Right renal cortex interstitium (tissue), 3 donors: ENCODE measurements at places on chromosomes 2 and 18. TPM values are rescaled to one million over a fixed set of nuclear protein-coding genes. Genes with fewer than 3 reads are reported as not detected.

POTEJ gene
- polyA plus RNA-seq, result 0.06 TPM

DNA sequence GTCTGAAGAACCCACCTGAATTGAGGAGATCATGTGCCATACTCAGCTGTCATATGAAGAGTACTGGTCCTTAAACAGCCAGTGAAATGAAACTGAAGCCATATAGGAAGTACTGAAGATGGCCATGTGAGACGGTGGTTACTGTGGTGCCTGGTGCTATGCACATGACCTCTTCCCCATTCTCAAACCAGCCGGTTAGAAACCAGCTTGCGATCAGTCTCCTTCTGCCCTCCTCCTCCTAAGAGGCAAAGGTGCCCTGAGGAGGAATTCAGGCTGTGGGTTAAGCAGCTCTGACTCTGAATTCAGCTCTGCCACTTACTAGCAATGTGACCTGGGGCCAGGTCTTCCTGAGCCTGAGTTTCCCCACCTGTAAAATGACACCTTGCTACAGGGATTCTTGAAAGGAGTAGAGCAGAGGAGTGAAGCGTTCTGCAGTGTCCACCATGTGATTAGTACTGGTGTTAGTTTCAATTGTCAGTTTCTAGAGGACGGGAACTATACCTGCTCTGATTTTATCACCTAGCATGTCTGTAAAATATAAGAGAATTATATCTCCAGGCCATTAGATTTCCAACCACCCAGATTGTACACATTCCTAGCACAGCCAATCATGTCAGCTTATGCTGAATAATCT, 5.1 kb downstream of the FECH start:
- no peak for DNase-seq

DNA sequence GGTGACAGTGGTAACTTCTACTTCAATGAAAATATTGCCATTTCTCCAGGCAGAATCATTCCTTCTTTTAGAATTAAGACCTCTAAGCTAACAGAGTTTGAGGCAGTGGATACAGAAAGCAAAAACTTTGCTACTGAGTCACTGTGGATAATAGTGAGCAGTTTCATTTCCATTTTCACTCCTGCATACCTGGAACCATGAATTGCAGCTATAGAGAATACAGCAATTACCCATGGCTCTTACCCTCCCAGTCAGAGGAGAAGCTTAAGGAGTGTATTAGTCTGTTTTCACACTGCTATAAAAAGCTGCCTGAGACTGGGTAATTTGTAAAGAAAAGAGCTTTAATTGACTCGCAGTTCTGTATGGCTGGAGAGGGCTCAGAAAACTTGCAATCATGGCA, 531.4 kb upstream of the CNTNAP5 start:
- no peak for DNase-seq

GRCh38 chr2:222298311-222299150, at the start of gene PAX3:
Gene PAX3 (minus strand): TSS chr2:222298998. CDS start chr2:222298615, 383 bp downstream.
- no peak for DNase-seq

- DNase-seq, result no peak
Measured at GRCh38 chr2:201906777-201907562, 100.6 kb downstream of the CDK15 start.
